ENCODE measurements at places on chromosomes 3 and 15.
A peak's percentile ranks its signal among the peaks of the same experiment; 100 is the strongest.

GRCh38 chr3:64195789-64196188, 29.5 kb downstream of the PRICKLE2 start:
- DNase-seq, result no peak

GRCh38 chr3:138219255-138219654, 32.2 kb downstream of the ARMC8 start:
- no peak for DNase-seq

- no peak for DNase-seq
Measured at GRCh38 chr3:192907784-192908183, 9.9 kb downstream of the MB21D2 start.

GRCh38 chr3:46440531-46441294, 24.0 kb downstream of the LTF start:
- no peak for DNase-seq

GRCh38 chr3:11555211-11555782, 88.4 kb downstream of the VGLL4 start:
- DNase-seq, result no peak

DNA sequence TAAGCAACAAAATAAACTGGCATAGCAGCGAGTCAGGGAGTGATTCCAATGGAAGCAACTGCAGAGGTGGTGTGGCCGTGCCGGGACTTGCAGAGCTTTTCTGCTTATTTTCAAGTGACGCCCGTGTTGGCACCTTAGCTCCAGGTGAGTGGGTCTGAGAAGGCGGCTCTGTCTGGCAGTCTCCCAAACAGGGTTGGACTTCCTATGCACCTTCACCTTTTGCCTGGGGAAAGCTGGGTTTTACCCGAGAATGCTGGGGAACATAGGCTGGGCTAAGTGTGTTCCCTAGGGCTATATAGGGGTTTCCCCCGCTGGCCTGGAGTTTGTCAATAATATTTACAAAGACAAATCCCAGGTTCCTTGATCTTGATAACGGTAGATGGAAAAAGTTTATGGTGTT, 179.9 kb upstream of the TBL1XR1 start:
- DNase-seq, result no peak

DNA sequence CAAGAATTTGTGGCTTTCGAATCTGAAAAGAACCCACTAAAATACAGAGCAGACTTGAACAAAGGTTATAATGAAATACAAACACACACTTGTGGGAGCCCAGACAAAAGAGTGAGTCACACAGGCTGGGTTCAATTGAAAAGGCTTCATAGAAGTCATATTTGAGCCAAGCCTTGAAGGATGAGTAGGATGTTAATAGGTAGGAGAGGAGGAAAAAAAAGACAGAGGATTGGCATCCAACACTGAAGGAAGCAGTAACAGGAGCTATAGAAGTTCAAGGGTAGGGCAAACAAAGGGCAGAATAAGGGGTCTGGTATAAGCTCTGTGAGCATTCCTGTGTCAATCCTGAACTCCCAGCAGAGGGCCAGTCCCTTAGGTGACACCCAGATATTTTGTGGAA, 325.4 kb downstream of the FOXP1 start:
- DNase-seq, result no peak

- no peak for DNase-seq
Measured at GRCh38 chr3:120625159-120625586, 29.0 kb downstream of the NDUFB4 start.

DNA sequence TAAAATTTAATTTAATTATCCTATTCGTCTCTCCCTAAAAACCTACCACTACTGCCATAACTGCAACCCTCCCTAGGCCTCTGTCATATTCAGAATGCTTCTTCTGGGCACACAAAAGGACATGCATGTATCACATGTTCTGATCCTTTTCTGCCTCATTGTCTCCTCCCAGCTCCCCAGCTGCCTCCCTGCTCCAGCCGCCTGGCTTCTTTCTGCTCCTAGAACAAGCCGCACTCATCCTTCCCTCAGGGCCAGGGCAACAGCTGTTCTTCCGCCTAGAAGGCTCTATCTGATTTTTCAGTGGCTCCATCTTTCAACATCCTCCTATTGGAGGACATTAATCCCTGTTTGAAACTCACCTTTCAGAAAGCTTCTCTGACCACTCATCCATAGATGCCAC, 38.6 kb downstream of the TMED3 start:
- DNase-seq, result no peak

GRCh38 chr15:98706387-98706786, 58.0 kb downstream of the IGF1R start:
- DNase-seq, result no peak

- no peak for DNase-seq
Measured at GRCh38 chr3:193506921-193507320, 47.8 kb downstream of the ATP13A4 start.

- no peak for DNase-seq
Measured at GRCh38 chr3:197709135-197709534, 27.6 kb downstream of the RUBCN start.

- no peak for DNase-seq
Measured at GRCh38 chr3:117105686-117106085, 396.1 kb downstream of the TUSC7 start.

DNA sequence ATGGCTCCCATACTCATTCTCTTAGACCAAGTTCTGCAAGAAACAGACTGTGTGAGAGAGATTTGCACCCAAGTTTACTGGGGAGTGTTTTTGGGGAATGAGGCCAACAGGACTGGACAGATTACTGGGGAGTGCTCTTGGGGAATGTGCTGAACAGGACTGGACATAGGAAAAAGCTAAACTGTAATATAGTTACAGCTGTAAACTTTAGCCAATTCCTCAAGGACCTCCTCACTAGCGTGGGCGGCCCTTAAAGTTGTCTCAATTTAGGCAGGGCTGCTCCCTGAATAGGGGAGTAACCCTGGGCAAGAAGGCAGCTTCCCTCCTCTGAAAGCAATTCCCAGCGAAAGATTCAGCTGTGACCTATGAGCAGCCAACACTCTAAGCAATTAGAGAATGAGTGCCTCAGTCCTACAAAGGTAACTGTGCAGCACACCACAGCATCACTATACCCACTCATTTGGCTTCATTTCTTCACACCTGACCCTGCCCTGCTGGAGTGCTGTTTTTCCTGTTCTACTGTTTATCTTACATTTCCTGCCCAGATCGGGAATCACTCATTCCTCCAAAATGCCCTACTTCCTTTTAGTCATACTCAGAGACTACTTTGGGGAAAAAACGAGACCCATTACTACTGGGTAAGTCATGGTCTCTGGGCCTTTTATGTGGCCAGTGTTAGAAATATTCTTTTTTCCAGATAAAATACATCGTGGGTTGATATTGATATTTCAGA, 41.3 kb upstream of the TRIM42 start:
- DNase-seq, result no peak

- no peak for DNase-seq
Measured at GRCh38 chr15:36879568-36880222, 220.7 kb downstream of the MEIS2 start.

- DNase-seq, result no peak
Measured at GRCh38 chr15:101187820-101188636, 63.8 kb downstream of the CHSY1 start.

DNA sequence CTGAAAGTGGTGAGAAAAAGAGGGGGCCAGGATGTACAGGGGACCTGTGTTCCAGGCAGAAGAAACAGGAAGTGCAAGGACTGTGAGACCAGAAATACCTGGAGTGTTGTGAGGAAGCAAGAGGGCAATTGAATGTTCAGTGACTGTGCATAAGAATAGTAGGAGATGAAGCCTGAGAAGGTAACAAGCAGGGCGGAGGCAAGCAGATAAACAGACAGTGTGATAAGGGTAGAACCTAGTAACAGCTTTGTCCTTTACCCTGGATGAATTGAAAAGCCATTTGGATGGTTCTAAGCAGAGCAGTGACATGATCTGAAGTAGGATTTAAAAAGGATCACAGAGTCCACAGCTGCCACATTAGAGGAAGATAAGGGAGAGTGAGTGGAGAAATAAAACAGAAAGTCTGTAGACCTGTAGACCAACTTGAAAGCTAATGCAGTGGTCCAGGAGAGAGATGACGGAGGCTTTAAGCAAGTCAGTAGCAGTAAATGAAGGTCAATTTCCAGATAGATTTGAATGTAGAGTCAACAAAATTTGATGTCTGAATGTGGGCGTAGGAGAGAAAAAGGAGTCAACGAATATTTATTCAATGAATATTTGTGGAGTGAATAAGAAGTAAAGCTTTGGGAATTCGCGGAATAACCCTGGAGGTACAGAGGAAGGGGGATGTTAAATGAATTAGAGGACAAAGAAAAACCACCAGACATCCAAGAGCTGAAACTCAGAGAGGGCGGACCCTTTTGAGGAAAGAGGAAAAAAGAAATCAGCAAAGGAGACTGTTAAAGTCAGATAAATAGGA, 4.2 kb upstream of the PLOD2 start:
- no peak for DNase-seq

DNA sequence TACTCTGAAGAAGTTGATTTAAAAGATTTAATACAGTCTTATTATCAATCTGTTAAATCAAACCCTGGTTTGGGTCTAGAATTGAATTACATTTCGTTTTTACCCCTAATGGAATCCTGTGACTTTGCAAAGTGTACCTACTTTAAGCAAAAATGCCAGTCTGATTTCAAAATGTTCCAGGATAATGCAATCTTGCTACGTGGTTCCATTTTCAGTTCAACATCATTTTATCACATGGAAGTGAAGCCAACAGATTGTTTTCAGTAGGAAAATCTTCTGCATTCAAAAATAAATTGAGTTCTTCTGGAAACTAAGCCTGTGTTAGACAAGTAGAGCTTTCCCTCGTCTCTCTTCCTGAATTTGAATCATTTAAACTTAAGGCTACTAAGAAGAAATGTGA, 356.4 kb downstream of the CHST2 start:
- DNase-seq, result no peak

DNA sequence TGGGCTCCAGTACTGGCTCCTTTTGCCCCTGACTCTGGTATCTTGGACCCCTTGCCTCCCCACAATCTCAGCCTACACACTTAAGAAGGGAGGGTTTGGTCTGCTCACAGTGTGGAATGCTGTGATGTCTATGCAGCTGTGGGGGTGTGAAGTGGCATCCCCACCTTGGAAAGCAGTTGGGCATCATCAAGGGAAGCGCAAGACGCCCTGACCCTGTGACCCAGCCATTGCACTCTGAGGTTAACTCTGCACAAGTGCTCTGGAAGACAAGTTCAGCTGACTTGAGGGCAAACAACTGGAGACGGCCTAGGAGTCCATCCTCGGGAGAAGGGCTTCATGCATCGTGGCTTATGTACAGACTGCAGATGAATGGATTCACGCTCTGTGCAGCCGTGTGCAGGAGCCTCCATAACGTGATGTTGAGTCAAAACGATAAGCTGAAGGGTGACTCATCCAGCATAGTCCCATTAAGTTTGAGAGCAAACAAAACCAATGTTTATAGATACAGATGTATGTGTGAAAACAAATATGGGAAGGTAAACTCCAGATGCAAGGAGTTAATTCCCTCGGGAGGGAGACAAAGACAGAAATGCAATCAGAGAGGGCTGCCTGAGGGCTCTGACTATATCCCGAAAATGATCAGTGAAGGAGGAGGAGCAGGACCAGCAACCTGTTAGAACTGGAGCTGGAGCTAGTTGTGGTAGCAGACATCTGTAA, 86.8 kb downstream of the LSM3 start:
- no peak for DNase-seq

GRCh38 chr15:100732211-100733055, 130.0 kb downstream of the ASB7 start:
- no peak for DNase-seq

- no peak for DNase-seq
Measured at GRCh38 chr15:61173899-61174689, 55.0 kb downstream of the RORA start.

- no peak for DNase-seq
Measured at GRCh38 chr15:99614749-99615288, 49.0 kb downstream of the MEF2A start.

GRCh38 chr3:185420762-185421161, 57.8 kb downstream of the MAP3K13 start:
- peak; percentile 75 for DNase-seq

- no peak for DNase-seq
Measured at GRCh38 chr3:23546181-23546580, 259.6 kb upstream of the UBE2E1 start.

Measured in NCI-H1694 treated with DMSO at 0.1 percent for 48 hours (cell line).